ENCODE measurements at places on chromosomes 7 and 10.

DNA sequence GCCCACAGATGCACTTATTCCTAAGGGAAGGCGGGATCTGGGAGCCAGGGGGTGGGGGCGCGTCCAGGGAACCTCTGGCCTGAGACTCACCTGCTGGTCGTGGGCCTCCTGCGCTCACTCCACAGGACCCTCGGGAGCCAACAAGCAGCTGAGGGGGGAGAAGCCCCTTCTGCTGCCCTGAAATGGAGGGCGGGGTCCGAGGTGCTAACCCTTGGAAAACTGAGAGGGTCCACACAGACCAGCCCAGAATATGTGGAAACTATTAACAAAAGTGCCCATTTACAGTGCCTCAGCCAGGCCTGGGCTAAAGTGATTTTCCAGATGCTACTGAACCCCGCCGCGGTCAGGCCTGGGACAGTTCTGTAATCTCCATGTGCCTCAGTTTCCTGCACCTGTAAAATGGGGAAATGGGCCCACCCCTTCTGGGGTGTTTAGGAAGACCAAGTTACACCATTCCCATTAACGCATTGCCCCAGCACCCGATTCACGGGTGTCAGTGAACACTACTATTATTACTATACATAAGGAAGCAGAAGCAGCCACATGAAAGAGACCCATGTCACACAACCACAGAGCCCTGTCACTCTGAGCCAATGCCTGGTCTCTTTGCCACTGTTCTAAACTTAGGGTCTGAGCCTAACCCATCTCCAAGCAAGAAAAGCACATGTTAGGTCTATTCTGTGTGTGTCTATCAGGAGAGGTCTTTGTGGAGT is 630 bp upstream of the VSTM4 start:
- no peak for DNase-seq

GRCh38 chr7:107049971-107050532 is 5.5 kb downstream of the PRKAR2B start:
- DNase-seq = no peak

DNA sequence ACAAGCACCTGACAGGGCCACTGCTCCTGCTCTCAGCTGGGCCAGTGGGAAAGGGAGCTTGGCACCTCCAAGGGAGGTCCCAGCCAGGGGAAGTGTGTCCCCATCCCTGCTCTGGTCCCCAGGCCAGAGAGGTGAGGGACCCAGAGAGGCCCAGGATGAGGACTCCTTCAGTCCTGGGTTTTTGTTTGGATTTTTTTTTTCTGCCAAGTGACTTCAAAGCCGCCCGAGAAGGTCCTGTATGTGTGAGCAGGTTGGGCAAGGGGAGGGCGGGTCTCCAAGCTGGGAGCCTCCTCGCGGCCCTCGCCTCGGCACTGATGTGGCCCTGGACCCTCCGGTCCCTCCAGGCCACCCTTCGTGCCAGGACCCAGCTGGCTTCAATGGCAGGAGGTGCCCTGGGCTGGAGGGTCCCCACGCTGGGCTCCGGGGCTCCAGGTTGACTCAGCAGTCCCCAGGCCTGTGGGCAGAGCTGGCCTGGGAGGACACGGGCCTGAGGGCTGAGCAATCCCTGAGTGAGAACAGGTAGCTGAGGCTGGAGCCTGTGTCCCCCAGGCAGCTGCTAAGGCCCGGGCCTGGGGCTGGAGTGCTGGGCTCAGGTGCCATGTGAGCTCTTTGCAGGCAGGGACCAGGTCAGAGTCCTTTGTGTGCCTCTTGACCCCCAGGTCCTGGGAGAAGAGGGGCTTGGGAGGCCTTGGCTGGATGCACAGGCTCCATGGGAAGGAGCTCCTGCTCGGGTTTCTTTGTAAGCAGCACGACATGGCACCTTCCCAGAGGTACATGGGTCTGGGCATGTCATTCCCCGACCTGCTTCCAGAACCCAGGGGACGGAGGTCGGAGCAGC is 140.6 kb downstream of the FAM53B start:
- DNase-seq = no peak

- no peak for DNase-seq
Measured at GRCh38 chr10:107269626-107270025, 105.1 kb upstream of the SORCS1 start.

DNA sequence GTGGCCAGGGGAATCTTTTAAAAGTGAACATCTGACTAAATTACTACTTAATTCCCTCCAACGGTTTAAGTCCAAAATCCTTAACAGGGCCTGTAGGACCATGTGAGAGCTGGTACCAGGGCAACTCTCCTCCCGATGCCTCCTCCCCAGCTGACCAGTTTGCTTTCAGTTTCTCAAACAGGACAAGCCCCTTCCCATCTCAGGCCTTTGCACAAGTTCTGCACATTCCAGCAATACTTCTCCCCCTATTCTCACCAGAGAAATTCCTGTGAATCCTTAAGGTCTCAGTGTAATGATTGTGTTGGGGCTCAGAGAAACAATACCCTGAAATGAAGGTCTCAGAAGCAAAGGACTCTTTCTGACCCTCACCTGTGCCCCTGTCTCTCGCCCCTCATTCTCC is 8.0 kb upstream of the CALHM1 start:
- no peak for DNase-seq

GRCh38 chr10:75688506-75689300 is 257.3 kb downstream of the LRMDA start:
- no peak for DNase-seq

DNA sequence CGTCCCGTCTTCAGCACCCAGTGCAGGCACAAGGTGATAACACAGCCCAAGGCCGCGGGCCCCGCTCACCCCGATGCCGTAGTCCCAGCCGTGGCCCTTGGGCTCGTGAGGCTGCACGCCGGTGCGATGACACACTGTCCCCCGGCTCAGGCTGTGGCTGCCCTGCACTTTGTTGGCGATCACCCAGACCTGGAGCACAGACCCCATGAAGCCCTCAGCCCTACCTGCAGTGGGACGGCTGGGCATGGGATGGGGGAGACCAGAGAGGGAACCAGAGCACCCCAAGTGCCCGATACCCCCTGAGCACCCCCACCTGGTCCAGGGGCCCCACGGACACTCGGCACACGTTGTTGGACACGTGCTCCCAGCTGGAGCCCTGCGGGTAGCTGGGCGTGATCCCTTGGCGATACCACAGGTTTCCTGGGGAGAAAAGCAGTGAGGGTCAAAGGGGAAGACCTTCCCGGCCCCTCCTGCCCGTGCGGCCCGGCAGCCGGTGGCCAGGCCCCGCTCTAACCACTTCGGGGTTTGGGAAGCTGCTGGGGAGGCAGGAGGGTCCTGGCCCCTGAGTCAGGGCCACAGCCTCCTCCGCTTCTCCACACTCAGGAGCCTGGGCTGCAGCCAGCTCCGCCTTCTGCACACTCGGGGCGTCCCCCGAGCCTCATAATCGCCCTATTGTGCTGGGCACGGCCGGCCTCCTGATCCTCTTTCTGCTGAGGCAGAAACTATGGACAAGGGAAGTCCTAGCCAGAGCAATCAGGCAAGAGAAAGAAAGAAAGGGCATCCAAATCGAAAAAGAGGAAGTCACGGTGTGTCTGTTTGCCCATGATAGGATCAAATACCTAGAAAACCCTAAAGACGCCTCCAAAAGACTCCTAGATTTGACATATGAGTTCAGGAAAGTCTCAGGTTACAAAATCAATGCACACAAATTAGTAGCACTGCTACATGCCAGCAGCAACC is 6.7 kb downstream of the BHLHA15 start:
- no peak for DNase-seq

GRCh38 chr7:107046491-107047259 is 2.2 kb downstream of the PRKAR2B start:
- no peak for DNase-seq

DNA sequence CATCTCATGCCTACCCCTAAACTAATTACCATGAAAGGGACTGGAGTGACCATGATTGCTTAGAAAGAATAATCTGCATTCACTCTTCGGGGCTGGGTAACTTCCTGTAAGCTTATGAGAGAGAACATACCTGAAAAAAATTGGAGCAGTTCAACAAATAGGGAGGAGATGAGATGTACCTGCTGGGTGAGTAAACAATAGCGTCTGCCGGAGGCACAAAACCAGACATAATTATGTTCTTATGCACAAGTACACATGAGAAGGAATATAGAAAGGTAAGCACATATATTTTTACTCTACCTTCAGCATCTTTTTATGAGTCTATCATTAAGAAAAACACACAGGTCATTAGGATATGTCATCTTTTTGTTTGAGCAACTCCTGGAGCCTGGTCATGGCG is 224.6 kb upstream of the FERD3L start:
- DNase-seq = no peak

DNA sequence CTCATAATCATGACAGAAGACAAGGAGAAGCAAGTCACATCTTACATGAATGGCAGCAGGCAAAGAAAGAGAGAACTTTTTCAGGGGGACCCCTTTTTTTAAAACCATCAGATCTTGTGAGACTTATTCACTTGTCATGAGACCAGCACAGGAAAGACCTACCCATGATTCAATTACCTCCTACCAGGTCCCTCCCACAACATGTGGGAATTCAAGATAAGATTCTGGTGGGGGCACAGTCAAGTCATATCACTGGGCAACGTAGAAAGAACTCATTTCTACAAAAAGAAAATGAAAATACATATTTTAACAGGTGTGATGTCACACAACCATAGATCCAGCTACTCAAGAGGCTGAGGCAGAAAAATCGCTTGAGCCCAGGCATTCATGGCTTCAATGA is 304.1 kb downstream of the IPMK start:
- no peak for DNase-seq

DNA sequence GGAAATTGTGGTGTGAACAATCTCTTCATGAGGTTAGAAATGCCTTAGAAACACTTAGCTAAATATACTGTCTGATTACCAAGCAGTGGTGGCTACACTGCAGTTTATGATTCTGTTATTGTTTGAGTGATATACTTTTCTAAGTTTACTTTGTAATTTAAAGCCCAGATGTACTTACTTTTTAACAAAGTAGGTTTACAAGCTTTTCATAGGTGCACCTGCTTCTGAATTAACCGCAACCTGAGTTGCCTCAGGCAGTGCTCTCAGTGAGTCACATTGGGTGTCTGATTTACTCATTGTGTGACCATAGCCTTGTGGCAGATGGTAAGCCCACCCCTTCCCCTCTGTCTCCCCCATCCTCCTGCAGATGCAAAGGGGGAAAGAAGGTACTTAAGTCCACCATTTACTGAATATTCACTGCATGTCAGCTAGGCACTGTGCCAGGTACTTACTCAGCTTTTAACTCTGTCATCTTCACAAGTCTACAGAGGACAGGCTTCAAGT is 9.0 kb downstream of the MTURN start:
- no peak for DNase-seq

DNA sequence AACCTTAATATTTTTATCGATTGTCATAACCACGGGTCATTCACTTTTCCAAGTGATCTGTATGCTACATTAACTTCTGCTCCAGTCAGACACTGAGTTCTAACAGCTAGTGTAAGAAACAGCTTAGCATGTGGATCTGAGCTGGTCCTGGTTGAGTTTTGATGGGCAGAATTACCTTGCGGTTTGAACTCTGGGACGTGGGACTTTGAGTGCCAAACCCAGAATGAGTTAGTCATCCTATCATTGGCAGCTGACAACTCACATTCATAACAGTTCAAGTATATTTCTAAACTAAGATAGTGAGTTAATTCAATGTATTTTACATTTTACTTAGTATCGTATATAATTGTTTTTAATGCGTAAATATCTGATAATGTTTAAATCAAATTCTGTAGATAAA is 43.2 kb downstream of the C7orf33 start:
- DNase-seq = no peak

- no peak for DNase-seq
Measured at GRCh38 chr10:61452151-61452651, 980 bp downstream of the TMEM26 start.

DNA sequence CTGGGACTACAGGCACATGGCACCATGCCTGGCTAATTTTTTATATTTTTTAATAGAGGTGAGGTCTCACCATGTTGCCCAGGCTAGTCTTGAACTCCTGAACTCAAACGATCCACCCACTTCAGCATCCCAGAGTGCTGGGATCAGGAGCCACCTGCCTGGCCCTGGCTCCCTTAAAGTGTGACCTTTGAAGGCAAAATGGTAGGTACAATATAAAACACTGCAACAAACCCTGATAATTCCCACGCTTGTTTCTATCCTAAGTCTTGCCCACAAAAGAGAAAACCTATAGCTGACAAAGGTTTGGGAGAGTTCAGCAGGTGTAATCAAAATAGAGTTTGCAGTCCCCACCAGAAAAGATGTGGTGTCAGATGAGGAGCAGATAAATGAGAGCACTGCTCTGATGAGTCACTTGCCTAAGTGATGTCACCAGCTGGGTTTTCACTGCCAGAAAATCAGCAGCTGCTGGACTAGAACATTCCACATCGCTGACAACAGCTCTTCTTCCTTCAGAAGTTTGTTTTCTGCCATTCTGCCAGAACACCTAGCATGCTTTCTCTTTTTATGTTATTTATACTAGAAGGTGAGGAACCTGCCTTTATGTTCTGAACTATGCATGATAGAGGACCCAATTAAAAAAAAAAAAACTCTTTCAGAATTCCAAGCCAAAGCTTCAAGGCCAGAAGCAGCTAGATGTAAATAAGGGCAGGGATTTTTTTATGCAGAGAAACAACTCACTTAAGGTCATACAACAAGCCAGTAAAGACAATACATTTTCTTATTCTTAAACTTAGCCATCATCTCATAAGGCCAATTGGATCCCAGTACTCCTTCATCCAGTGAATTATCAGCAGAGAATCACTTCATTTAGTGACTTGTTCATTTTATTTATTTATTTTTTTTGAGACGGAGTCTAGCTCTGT is 18.0 kb downstream of the PURB start:
- DNase-seq = no peak

- no peak for DNase-seq
Measured at GRCh38 chr10:101018118-101018599, 12.8 kb downstream of the PDZD7 start.

DNA sequence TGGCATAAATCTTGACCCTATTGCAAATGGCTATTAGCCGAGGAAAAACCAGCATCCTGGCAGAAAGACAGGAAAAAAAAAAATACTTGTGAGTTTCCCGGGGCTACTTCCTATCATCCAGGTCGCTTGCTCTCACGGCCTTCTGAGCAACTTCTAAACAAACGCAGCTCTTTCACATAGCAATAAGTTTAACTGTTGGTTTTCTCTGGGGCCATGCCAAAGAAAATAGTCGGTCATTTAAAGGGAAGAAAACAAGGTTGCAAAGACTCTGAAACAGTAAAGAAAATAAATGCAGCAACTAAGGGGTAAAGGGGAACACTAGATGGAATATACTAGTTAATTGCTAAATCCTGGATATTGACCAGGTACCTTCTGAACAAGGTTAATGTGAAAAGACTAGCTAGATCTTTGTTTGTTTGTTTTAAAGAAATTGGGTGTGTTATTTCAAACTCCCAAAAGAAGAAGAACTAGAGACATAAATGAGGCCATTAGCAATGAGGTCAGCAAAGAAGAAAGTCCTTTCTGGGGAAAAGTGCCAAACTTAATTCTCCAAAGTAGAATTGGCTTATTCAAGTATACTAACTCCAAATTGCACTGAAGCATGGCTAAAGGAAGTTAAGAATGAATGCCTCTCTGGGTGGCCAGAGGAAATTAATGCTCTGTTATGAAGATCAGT is 54.2 kb downstream of the SLC39A12 start:
- DNase-seq = no peak

DNA sequence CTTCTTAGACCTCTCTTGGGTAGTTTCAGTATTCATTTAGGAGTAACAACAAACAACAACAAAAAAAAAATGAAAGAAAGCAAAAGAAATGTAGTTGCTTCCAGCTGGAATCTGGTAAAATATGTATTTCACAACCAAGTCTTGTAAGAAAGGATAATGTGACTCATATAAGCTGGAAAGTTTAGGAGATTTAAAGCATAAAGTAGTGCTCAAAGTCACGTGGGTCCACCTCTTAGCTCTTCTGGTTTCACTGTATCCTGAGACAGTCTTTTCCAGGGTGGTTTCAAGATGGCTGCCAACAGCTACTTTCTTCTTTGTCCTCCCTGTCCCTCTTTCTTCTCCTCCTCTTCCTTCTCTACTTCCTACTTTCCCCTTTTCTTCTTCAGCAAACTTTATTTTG is 69.5 kb upstream of the CDK13 start:
- DNase-seq = no peak

All from NCI-H1694 (cell line).